Activated CD4-positive, alpha-beta T cell treated with anti-CD3 and anti-CD28 coated beads for 1 hour (primary cell): ENCODE measurements at places on chromosomes 6 and 20.

DNA sequence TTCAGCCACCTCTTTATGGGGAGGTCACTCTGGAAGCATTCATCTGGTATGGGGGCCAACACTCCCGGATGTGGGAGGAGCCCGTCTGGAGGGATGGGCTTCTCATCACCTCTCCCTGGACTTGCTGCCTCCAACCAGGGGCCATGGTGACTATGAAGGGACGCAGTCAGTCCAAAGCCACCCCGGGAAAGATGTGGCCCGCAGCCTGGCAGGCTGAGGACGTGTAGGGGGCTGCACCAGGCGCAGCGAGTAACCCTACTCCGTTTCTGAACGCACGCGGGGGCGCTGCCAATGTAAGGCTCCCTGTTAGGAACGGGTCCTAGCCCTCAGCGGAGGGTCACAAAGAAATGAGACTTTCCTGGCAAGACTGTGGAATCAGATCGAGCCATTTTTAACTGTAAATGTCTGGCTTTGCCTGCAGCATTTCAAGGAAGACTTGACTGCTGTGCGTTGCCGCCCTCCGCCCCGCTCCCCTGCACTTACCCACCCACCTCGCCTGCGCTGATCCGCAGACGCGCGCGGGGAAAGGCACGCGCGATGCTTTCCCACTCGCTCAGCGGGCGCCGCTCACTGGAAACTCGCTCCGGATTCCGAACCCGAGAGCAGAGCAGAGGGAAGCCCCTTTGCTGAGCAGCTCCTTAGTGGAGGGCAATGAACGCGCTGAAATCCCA lies 55.1 kb downstream of the IL20RA start:
- no peak for DNase-seq

GRCh38 chr6:3712827-3713665 lies 38.5 kb downstream of the PXDC1 start:
- no peak for DNase-seq

DNA sequence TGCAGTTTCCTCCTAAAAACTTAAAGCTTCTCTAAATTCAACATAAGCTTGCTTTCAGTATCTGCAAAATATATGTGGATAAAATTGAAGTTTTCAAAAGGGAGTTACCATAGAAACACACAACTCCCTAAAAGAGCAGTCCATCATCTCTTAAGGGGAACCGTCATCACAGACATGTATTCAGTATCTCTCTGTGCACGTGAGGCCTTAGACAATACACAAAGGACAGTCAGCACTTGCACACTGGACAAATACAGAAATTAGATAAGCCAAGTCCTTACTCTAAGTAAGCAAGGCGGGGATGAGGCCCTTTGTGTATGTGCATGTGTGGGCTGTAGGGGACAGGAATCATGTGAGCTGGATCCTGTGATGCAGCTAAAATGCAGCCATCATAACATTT lies 136.6 kb downstream of the BACH2 start:
- DNase-seq = no peak

DNA sequence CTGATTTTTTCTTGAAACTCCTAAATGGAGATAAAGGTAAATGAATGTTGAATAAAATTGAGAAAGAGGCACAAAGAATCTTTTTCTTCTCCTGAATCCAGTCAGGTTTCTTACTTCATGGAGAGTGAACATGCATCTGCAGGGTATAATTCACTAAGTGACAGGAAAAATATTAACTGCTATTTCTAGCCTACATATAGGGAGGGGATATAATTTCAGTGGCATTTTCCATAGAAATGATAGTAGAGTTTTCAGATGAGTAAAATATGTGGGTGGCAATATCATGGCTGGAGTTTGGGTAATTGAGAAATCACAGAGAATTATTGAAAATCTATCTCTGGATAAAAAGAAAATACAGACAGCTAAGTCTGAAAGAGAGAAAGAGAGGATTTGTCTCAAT lies 1227.0 kb upstream of the GJE1 start:
- DNase-seq = no peak

DNA sequence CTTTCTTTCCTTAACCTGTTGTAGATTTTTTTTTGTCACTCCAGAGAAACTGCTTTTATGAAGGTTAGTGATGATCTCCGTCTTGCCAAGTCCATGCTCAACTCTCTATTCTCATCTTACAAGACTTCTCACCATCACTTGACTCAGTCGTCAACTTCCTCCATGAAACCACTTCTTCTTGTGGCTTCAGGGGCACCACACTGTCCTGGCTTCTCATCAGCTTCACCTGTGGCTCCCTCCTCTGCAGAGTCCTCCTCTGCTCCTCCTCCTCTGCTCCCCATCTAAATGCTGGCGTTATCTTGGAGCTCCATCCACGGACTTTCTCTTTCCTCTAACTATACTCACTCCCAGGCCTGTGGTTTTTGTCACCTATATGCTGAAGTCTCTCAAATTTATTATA lies 187.5 kb downstream of the BACH2 start:
- no peak for DNase-seq

- DNase-seq = no peak
Observed at GRCh38 chr6:20952699-20953474, 418.6 kb downstream of the CDKAL1 start.

DNA sequence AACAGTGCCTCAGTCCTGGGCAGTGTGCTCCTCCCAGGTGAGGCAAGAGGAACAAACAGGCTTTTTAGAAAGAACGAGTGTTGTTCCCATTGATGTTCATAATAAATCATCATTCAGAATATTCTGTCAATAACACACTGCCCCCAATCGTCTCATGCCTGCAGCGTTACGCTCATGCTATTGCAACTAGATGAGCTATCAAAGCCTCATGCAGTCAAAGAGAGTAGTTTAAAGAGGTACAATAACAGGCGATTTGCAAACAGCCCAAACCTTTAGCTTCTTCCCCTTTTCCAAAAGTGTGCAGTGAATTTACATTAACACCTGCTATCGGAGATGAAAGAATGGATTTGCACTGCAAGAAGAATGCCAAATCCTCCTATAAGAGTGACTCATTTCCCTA lies 1164.7 kb upstream of the MAP3K7 start:
- no peak for DNase-seq
